ENCODE measurements at places on chromosomes 6 and 20.
A peak's percentile ranks its signal among the peaks of the same experiment; 100 is the strongest.

DNA sequence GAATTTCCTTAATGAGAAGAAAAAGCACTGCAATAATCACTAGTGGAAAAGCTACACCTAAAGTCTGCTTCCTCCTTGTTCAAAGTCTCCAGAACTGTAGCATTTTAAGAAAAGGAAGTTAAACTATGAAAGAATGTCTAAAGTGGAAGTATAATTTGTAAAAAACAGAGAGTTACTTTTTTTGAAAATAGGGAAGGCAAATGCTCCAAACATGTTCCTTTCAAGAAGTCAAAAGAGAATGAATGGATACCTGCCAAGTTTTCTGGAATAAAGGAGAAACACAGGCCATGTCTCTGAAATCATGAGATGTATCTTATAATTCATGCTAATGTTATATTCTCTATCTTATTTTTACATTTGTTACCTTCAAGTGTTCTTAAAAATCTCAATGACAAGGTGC is 60.7 kb upstream of the ADGRG6 start:
- DNase-seq: no peak

- DNase-seq: no peak
Observed at GRCh38 chr20:16272780-16273360, 300.4 kb downstream of the KIF16B start.

GRCh38 chr20:60170116-60170515 is 211.9 kb downstream of the CDH26 start:
- DNase-seq: no peak

DNA sequence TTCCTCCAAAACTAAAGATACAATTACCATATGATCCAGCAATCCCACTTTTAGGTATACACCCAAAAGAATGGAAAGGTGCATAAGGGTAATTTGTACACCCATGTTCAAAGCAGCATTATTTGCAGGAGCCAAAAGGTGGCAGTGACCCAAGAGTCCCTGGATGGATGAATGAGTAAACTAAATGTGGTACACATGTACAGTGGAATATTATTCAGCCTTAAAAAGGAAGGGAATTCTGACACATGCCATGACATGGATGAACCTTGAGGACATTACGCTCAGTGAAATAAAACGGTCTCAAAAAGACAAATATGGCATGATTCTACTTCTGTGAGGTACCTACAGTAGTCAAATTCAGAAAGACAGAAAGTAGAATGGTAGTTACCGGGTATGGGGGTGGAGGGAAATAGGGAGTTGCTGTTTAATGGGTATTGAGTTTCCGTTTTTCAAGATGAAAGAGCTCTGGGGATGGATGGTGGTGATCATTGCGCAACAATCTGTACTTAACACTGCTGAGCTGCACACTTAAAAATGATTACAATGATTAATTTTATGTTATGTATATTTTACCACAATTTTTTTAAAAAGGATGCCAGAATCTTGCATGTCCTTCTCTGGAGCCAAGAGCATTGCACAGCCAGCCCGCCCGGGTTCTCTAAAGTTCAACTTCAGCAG is 518.9 kb upstream of the JARID2 start:
- no peak for DNase-seq

DNA sequence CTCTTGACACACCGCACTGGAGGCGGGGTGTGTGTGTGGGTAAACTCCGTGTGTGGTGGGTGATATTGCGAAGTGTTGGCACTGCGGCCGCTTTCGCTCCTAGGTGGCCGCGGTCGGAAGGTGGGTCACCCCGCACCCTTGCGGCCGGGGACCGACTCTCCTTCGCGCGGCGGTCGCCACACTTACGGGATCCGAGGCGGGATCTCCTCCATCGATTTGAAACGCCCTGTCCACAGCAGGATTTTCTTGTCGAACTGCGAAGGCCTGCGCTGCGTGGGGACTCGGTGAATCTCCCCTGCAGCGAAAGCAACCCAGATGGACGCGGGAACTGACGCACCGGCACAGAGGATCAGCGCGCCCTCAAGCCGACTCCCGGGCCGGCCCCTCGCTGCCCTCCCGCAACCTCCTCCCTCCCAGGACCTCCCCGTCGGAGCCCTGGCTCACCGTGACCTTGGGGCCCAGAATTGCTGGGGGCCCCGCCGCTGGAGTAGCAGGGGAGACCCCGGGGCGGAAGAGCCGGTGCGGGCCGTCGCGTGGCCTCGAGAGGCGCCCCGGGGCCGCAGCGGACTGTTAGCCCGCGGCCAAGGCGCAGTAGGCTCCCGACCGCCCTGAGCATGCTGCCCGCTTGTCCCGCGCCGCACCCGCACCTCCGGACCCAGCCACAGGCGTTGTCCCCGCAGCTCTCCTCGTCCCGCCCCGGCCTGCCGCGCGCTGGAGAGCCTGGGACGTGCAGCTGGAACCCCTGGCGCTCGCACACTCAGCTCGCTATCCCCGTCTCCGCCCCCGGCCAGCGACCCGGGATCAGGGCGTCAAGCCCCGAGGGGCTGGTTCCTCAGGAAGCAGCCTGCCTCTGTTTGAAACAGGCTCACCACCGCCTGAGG is at the start of gene FAM162B:
FAM162B (minus strand) TSS at position 759 of the 881 bp plus-strand sequence; CDS start at position 616, 143 bp downstream.
- DNase-seq: peak; percentile 72

DNA sequence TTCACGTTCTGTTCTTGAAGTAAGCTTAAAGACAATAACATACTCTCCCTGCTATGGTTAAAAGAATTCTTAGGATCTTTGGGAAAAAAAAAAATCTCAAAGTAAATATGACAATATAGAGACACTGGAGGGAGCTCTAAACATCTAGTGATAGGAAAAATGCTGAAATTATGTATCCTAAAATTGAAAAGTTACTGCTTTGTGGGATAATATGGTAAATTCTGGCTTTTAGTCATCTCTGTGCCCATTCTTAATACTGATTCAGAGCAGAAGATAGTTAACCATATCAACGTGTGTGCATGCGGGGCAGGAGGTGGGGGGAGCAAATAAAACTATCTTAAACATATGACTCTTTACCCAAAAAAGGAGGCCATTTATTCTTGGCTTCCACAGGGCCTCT is 165.4 kb downstream of the GMPR start:
- DNase-seq: no peak

DNA sequence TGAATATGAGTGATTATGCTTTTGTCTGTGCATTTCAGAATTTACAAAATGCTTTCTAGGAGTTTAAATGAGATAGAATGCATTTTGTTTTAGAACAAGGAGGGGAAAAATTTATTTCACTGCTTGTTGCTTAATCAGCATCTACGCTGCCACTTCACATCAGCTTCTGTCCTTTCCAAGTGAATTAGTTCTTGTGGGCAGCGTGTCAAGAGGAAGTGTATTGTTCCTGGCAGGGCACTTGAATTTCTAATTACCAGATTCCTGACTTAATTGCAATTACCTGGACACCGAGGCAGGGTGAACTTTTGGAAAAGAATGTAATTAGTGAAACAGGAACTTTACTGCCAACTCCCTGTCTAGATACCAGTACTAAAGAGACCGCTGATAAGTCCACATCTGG is 263.5 kb downstream of the TMEM242 start:
- no peak for DNase-seq

DNA sequence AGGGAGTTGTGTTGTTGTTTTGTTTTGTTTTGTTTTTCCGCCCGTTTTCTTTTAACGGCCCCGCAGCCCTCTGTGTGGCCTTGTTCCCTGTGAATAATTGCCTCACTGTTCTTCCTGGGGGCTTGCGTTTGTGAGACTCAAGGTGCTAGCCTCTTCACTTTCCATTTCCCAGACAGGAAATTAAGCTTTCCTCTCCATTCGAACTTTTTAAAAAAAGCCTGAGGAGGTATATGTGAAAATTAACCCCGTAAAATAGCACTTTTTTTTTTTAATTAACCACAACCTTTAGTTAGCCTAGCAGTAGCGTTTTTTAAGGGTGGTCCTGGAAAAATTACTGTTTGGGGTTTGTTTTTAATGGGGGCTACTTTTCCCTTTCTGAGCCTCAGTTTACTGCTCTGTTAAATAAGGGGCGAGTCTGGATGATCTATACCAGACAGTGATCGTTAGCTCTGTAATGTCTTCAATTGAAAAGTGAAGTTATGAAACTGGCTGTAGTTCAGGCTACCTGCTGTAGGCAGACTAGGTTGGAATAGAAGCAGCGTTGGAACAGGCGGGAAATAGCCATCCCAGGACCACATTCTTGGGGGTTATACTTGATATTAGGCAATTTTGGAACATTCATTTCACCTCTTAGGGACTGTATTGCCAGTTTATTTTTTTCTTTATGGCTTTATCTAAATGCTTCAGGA is 1.7 kb downstream of the STX16 start:
- no peak for DNase-seq

DNA sequence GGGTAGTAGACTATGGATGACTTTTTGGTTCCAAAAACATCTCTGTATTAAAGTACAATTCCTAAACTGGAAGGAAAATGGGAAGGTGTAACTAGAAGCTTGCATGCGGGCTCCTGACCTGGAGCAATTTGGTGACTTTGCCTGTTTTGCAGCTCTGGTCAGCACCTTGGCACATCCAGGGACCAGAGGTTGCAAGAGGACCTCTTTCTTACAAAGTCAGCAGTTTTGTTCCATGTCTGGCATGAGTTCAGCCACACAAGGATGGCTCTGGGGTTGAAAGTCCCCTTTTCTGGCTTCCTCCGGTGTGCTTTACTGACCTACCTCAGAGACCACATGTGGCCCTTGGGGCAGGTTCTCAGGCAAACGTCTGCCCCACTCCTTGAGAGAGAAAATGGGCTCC is 22.7 kb upstream of the CD93 start:
- no peak for DNase-seq

DNA sequence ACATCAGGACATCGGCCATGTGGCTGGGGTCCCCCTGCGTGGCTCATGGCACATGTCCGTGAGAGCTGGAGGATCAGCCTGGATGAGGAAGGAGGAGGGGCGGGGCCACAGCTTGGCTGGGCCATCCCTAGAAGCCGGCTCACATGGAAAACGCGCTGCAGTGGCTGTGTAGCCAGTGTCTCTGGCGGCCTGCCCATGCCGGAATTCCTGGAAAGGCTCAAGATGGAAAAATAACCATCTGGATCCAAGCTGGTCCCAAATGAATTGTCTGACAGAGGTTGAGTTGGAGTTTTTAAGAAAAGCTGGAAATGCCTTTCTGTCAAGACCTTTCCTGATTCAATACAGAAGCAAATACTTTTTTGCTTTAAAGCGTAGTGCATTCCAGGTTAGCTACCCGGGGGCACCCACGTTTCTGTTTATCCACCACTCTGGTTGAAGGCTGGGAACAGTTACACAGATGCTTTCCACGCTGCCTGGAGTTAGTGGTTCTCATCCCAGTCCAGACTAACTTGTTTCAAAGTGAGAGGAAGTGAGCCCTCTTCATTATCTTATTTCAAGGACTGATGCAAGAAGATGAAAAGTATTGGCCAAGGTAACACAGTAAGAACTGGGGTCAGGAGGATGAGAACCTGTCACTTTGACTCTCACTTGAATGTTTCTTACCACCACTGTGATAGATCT is 99.0 kb downstream of the GMPR start:
- no peak for DNase-seq

- no peak for DNase-seq
Observed at GRCh38 chr6:3306848-3307247, 48.1 kb downstream of the PSMG4 start.

DNA sequence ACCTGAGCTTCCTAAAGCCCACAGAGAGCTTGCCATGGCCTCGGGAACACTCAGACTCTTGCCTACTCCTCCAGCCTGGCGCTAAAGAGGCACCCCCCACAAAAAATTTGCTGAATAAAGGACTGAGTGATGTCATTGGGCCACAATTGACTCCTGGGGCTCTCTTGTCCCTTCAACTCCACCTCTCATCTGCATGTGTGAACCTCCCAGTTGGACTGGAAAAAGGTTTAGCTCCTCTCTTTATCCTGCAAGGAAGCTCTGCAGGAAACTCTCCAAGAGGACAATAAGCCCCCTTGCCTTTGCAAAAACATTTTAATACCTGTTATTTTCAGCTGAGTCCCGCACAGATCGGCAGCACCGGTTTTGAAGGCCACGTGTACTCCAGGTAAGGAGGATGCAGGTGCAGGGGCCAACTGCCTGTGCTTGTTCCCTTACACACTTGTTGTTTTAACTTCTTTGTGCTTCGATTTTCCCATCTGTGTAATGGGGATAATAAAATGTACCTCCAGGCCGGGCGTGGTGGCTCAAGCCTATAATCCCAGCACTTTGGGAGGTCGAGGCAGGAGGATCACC is 107.3 kb downstream of the TFAP2C start:
- DNase-seq: no peak

DNA sequence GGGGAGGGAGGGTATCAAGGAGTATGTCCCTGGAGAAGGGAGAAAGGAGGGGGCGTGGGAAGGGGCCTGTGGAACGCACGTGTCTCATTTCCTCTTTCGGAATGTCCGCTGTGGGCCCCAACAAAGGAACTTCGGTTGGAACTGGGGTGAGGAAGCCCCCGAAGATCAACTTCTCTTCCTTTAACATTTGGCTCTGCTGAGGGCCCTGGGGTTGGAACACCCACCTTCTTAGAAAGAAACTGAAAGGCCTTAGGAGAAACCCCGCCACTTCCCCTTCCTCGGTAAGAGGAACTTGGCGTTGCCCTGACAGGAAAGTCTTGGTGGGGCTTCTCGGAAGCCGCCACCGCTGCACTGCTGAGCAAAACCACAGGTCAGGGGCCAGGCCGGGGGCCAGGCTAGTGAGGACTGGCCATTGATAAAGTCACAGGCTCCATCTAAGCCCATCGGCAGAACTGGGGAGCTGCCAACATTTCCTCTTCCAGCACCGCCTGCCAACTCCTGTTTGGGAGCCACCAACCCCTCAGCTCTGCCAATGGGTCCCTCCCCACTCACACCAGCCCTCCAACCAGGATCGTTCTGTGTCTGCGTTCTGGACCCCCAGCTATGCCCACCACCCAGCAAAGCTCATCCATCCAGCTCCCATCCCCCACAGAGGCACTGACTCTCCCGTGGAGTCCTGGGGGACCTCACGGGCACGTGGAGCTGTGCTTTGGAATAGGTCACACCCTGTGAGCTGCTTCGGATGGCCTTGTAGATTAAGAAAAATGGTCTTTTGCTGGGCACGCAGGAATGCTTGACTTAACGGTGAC is 44.8 kb downstream of the FGD2 start:
- DNase-seq: no peak

GRCh38 chr6:36838896-36839748 is at the start of gene CPNE5:
Gene CPNE5, minus strand, starts transcription at chr6:36839444. Its CDS starts 67 bp downstream, at chr6:36839377.
- no peak for DNase-seq

DNA sequence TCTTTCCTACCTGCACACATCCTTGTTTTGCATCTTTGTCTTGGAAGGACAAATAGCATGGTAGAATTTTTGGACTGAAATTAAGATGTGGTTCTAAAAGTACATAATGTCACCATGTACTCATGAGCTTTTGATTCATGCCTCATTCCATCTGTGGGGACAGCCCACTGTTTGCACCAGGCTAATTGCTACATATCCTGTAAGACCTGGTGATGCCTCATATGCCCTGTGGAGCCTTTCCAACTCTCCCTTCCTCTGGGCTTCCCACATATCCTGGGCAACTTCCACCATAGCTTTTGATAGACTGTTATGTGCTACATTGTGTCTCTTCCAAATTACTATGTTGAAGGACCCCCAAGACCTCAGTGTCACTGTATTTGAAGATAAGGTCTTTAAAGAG is 213.6 kb upstream of the PREP start:
- no peak for DNase-seq
